Activated T-helper 2 cell treated with anti-CD3 and anti-CD28 coated beads, Interferon-gamma antibody, Interleukin-2, Interleukin-4, amounts not matched to agents 10 μg/mL and 5 μg/mL and 100 μg/mL, durations not matched to agents 14 hours and 24 hours and 36 hours (primary cell): ENCODE measurements at places on chromosomes 5 and 9.

- no peak for DNase-seq
Measured at GRCh38 chr5:67934976-67935375, 280.6 kb upstream of the PIK3R1 start.

DNA sequence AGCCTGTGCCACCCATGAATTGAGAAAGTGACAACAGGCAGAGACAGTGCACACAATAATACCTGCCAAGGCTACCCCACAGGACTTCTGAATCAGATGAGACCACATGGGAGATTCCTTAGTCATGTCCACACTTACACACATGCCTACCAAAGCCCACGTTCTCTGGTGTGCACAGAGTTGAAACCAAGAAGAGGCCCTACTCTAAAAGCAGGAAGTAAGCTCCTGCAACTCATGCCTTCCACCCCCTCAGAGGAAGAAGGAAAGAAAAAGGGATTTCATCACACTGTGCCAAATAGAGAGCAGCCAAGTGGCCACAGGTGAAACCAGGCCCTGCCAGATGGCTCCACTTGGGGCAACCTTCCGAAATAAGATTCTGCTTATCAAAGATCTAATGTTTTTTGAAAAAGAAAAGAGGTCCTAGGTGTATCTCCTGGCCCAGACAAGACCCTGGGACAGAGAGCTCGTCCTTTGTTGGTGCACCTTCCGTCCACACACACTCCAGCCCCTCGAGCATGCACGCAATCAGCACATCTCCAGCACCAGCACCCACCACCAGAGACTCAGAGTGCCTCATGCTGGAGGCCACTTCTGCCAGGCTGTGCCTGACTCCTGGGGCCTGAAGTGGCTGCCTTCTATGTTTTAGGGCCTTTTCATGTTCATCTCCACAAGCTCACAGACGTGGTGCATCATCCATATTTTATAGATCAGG is 114.6 kb upstream of the SPOCK1 start:
- DNase-seq = no peak

DNA sequence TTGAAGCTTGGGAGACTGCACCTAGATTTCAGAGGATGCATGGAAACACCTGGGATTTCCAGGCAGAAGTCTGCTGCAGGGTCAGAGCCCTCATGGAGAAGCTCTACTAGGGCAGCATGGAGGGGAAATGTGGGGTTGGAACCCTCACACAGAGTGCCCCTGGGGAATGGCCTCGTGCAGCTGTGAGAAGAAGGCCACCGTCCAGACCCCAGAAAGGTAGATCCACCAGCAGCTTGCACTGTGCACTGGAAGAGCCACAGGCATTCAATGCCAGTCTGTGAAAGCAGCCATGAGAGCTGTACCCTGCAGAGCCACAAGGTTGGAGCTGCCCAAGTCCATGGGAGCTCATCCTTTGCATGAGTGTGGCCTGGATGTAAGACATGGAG is 285.3 kb upstream of the FAM174A start:
- no peak for DNase-seq

GRCh38 chr5:34959323-34959722 is 30.0 kb downstream of the DNAJC21 start:
- no peak for DNase-seq

DNA sequence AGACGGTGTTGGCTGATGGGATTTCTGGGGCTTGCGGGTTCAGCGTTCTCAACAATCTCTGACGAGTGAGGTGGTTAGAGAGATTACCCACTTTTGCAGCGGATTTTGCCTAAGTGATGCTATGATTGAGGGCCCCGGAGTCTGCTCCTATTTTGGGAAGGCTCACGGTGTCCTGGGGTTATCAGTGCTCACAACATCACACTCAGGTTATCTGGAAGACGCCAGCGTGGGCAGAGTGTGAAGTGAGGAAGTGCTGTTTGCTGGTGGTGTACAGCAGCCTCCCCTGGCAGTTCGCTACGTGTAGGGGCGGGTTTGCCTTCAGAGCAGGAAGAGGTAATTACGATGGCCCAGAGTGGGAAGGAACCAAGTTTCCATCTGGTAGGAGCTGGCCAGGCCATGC is 341.2 kb upstream of the IRX2 start:
- no peak for DNase-seq

GRCh38 chr5:136082390-136083193 is 50.1 kb upstream of the SMAD5 start:
- peak; percentile 24 for DNase-seq

- no peak for DNase-seq
Measured at GRCh38 chr5:172417983-172418630, 36.2 kb downstream of the SH3PXD2B start.
